ENCODE measurements at places on chromosomes 16 and 17.

DNA sequence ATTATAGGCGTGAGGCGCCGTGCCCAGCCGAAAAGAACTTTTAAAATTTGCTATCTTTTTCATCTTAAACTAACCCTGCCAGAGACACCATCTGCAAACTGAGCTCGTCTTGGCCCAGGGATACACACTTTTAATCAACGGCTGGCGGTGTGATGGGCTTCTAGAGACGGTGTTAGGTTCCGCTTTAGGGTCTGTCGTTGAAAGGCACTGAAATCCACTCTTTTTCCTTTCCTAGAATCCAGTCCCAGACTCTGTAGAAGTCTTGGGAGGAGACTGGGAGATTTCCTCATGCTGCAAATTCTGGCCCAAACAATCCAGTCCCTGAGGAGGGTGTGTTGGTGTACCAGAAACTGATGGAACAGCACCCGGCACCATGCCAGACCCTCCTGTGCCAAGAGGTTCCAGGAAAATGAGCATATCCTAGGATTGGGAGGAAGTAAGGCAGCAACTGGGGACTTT is 52.0 kb upstream of the TEX2 start:
- DNase-seq, result no peak

- no peak for DNase-seq
Observed at GRCh38 chr17:12398441-12399051, 267.1 kb upstream of the MYOCD start.

- no peak for DNase-seq
Observed at GRCh38 chr17:60095381-60095780, 16.7 kb upstream of the HEATR6 start.

DNA sequence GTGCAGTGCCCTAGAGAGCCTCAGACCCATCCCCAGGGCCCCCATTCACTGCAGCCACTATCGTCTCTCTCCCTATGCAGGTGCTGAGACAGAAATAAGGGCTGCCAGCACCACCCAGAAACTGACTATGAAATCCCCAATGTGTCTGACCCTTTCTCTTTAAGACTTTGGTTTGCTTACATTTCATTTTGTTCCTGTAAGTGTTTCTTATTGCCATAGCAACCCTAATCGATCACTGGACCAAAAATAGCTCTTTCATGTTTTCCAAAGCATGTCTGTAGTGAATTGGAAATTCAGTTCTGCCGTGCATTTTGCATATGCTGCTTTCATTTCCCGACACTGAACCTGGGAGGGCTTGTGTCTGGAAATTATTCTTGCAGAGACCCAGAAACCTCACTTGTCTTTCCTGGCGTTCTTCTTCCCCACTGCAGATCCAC is 148.7 kb upstream of the NOL11 start:
- no peak for DNase-seq

DNA sequence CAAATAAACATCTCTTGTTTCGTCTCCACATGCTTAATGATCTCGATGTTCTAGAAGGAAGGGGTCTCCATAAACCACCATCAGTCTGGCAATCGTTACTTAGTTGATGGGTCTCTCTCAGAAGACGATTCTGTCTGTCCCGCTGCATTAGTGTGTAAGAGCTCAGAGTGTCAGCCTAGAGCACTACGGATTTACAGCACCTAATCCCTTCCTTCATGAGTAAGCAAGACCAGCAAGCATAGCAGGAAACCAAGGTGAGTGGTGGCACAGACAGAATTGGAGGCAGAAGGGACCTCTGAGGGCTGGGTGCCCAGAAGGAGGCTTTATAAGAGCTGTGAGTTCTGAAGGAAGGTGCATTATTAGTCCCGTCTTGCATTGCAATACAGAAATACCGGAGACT is 440.1 kb downstream of the RBFOX1 start:
- no peak for DNase-seq

DNA sequence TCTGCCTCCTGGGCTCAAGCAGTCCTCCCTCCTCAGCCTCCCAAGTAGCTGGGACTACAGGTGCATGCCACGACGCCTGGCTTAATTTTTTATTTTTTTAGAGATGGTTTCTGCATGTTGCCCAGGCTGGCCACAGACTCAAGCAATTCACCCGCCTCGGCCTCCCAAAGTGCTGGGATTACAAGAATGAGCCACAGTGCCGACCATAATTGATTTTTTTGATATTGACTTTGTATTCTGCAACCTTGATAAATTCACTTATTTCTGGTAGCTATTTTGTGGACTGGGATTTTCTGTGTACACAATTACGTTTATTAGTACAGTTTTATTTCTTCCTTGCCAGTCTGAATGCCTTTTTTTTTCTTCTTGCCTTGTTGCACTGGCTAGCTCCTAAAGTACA is 30.0 kb downstream of the TAOK1 start:
- DNase-seq, result no peak

- peak; percentile 20 for DNase-seq
Observed at GRCh38 chr17:48011405-48012150, 26.0 kb downstream of the COPZ2 start.

DNA sequence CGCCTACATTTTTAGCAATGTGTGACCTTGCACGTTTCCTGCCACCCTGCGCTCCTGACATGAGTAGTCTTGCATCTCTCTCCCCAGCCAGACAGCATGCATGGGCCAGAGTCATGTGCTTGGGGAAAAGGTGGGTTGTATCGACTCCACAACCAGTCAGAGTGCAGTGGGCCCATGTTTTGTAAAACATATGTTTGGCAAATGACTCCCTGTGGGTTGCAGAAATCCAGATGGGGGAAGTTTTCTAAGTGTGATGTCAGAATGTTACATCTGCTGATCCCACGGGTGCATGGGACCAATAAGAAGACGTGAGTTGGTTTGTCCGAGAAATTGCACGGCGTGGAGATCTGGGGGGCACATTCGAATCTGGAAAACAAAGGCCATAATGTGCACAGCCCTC is 147.1 kb downstream of the FOXL1 start:
- DNase-seq, result no peak

GRCh38 chr17:45374501-45374900 is 57.7 kb upstream of the MAP3K14 start:
- DNase-seq, result no peak

- no peak for DNase-seq
Observed at GRCh38 chr17:82168568-82168967, 44.1 kb downstream of the CCDC57 start.

Data from stimulated activated CD4-positive, alpha-beta T cell treated with anti-CD3 and anti-CD28 coated beads, Interleukin-12 subunit alpha, Interleukin-12 subunit beta, amount 100 ng/mL, for 24 hours (primary cell).